ENCODE measurements at places on chromosomes 2 and 18.

GRCh38 chr2:151334082-151334815 lies 23.1 kb upstream of the TNFAIP6 start:
- DNase-seq = no peak

- no peak for DNase-seq
These were observed 680.7 kb downstream of the EPHA4 start for GRCh38 chr2:220891405-220891804.

DNA sequence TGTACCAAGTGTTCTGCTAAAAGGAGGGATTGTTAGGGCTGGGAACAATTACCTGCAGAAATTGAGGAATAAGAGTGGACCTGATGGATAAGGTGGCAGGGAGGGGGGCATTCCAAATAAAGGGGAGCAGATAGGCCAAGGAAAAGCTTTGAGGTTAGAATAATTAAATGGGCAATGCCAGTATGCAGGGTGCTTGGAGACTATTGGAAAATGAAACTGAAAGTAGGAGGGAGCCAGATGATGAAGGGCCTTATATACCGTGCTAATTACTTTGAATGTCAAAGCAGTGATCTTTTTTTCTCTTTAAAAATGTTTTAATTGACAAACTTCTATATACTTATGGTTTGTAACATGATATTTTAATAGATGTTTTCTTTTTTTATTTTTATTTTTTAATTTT lies 42.9 kb downstream of the MMADHC start:
- DNase-seq = no peak

DNA sequence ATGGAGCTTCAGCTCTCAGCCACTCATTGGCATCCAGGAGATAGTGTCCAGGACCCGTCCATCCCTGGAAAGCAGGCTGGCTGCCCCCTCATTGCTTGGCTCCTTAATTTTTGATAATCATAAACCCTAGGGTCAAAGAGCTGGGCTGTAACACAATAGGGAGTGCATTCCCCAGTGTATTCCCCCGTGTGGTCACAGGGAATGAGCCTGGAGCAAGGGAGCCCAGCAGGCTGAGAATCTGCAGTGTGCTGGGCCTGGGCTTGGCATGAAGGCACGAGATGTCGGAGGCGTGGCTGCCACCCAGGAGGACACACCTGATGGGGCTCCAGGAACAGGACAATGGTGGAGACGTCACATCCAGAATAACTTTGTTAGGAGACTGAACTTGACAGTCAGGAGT lies 18.7 kb downstream of the TPRKB start:
- no peak for DNase-seq

GRCh38 chr18:57659460-57660102 lies 37.9 kb upstream of the NARS1 start:
- no peak for DNase-seq

DNA sequence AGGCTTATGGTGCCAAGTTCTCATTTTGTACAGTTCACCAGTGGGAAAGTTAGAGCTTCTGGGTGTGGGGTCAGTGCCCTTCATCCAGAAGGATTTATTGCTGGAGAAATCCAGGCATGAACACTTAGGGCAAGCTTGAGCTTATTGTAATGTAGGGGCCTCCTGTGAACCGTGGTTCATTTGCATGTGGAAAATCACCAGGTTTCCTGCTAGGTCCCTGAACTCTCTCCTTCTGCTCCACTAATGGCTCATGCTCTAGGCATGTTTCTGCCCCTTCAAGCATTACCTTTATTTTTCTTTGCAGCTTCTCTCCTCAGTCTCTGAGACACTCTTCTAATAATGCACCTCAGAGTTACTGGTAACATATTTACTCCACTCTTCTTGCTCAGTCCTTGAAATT lies 79.3 kb upstream of the FAM98A start:
- no peak for DNase-seq

GRCh38 chr2:74658516-74658915 lies 4.5 kb downstream of the SEMA4F start:
- no peak for DNase-seq

DNA sequence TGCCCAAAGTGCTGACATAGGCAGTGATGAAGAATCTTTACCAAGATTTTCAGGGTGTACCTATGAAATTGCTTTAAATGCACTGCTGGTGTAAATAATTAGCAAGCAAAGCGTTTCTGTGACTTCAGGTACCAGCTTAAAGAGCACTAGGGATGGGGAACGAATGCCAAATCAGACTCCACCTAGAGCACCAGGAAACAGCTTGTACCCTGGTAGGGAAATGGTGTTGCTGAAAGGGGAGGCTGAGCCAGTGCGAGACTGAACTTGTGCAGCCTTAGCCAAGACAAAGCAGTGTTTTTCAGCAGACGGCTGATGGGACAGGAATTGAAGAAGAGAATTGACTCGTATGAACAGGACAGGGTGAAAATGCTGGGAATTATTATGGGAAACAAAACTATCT lies 65.6 kb downstream of the TWSG1 start:
- DNase-seq = no peak

DNA sequence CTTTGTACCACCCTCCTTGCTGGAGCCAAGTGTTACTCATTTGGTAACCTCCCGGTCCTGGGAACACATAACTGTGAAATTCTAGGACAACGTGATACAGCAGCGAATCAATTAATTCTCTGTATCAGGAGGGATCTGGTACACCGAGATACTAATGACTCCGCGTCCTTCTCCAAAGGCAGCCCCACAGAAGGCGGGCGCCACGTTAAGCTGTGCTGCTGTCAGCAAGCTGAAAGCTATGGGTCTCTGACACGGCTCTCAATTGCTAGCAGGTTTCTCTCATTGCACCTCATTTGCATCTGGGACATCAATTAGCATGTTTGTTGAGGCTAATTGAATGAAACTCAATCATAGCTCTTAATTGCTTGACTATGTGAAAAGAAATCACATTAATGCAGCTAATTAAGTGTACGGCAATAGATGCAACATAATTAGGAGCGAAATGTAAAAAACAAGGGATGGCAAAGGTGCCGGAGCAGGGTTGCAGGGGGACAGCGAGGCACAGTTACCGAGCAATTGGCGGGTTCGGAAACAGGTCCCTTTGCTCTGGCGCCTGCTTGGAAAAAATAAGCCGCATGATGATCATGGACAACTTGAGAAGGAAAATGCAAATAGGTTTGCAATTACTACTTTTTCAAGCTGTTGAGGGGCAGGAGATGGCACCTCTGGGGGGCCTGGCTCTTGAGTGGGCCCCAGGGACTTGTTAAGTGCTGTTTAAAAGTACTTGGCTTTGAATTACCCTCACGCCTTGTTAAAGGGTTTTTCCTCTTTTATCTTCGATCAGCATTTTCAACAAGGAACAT lies 264.2 kb downstream of the GBX2 start:
- no peak for DNase-seq

DNA sequence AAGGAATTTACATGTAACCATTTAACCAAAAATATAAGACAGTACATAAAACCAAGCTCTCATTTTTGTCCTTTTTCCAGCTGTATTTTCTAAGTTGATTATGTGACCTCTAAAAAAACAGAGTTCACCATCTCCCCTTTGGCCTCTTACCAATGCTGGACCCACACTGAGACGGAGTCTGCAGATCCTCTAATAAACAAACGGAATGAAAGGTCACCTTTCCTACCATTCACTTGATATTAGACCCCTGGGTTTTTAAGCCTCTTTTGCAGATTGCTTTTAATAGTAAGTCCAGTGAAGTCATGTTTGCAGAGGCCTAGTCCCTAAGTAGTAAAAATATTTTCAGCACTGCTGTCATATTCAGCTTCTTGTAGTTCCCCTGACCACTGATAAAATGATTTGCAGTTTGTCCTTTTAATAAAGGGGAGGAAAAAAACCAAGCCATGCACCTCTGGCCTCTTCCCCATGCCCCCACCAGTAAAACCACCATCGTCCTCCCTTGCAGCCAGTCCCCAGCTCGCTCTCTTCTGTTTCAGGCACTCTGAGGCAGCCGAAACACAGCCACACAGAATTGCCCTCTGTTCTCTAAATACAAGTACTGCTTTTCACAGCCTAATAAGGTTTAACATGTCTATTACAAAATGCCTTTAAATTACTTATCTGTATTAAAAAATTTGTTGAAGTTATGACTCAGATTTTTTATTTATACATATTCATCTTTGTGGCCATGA lies 427.5 kb downstream of the PARD3B start:
- no peak for DNase-seq

DNA sequence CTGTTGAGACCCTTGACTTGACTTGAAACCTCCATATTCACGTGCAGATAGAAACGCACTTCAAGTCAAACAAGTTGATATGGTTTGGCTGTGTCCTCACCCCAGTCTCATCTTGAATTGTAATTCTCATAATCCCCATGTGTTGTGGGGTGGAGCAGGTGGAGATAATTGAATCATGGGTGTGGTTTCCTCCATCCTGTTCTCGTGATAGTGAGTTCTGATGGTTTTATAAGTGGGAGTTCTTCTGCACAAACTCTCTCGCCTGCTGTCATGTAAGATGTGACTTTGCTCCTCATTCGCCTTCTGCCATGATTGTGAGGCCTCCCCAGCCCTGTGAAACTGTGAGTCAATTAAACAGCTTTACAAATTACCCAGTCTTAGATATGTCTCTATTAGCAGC lies 21.4 kb downstream of the SLC3A1 start:
- DNase-seq = no peak

- DNase-seq = no peak
These were observed 88.4 kb downstream of the CTIF start for GRCh38 chr18:48627216-48627615.

- no peak for DNase-seq
These were observed 33.3 kb downstream of the NPAS2 start for GRCh38 chr2:100852999-100853908.

- no peak for DNase-seq
These were observed 52.8 kb upstream of the IL1RL1 start for GRCh38 chr2:102258386-102259074.

DNA sequence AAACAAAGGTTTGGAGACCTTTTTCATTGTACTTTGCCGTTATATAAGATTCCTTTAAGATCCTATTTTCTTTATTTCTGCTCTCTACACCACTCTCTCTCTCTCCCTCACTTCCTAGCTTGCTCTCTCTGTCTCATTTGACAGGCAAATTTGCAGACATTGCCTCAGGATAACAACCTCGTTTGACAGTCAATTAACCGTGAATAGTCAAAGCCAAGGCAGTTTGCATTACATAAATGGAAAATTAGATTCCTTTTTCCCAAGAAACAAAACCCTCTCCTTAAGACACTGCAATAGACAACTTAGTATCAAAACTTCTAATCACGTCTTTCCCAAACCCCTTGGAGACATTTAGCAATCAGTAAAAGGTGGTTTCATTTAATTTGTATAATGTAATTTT lies 7.4 kb downstream of the SKOR2 start:
- DNase-seq = no peak

- DNase-seq = no peak
These were observed 3.8 kb upstream of the OSR1 start for GRCh38 chr2:19362094-19362754.

- no peak for DNase-seq
These were observed 96.9 kb downstream of the TNS1 start for GRCh38 chr2:217905896-217906295.

DNA sequence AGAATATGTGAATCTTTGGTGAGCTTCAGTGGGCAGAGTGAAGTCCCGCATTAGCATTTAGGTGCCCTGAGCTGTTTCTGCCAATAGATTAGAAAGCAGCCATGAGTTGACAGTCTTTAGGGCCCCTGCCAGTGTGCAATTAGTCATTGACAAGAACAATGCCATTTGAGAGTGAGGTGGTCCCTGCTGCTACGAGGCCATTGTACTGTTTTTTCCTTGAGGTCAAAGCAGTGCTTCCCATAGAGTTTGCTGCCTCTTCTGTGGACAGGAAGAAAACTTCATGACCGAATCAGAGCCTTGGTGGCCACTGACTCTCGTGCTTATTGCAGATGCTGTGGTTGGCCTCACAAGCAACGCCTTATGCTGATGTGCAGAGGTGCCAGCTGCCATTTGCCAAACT lies 102.7 kb downstream of the SH3BP4 start:
- no peak for DNase-seq

DNA sequence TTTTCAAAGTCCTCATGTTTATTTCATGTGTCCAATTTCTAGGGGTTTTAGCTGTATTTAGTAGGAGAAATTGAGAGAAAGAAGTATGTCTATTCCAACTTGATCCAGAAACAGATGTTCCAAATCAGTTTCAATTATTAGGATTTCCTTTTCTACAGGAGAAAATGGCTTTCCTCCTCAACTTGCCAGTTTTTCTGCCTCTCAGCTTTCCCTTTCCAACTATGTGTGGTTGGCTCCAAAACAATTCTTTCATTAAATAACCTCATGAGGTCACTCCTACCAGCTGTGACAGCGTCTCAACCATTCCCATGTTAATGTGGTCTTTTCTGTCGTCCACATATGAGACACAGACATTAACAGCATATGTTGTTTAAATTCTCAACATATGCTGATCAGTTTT lies 13.1 kb downstream of the XIRP2 start:
- no peak for DNase-seq

GRCh38 chr2:176002688-176003210 lies 682 bp upstream of the LNPK start:
- DNase-seq = no peak

DNA sequence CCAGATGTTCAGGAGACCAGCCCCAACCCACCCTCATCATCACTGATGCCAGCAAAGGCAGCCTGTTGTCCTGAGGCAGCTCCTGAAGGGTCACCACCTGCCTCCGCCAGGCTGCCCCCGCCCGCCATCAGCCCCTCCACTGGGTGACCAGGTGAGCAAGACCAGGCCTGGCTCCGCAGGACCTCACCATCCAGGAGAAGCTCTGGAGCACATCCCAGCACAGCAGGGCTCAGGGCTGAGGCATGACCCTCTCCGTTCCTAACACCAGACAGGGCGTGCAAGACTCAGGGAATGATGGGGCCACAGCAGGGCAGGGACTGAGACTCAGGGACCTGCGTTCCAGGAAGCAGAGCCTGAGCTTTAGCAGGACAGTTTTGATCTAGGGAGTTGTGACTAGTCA lies 218.8 kb upstream of the RAB6C start:
- no peak for DNase-seq

- DNase-seq = no peak
These were observed 52.1 kb downstream of the LRRTM1 start for GRCh38 chr2:80252294-80252986.

DNA sequence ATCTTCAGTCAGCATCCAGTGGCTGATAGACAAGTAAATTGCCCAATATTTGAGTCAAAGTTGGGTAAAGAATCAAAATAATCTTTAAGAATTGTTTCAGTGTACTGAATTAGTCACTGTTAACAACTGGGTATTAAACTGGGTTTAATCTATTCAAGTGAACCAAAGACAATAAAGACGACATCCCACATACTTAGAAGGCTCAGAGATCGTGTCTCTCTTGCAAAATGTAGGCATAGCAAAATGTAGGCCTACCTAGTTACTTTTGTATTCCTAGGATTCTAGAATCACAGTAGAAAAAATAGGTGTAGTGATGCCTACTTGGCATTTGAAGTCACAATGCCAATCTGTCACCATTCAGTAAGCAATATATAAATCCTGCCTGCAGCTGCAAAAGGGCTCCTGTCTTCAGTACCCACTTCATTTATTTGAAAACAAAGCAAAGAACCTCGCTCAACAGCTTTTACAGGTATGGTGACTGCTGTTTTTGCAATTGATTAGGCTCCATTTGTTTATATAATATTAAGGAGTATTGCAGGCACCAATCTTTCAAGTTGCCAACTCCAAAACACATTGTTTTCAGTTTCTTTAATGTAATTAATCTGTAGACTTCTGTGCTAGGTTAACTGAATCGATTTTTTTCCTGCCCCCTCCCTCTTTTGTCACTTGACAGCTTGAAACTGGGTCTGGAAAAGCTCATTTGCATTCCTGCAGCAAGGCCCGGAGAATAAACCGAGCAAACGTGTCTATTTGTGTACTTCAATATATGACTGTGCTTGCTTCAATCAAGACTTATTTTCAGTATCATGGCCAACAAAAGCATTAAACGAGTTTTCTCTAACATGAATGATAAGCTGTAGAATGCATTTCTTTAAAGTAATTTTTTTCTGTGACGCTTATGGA lies 1074.9 kb downstream of the TDRD15 start:
- no peak for DNase-seq

Data from HAP-1 (cell line).